ENCODE measurements at places on chromosomes 5 and 9.

- DNase-seq: no peak
These were observed 146.6 kb downstream of the RAPGEF6 start for GRCh38 chr5:131488463-131488862.

- DNase-seq: no peak
These were observed 1225.7 kb upstream of the WWC1 start for GRCh38 chr5:167065794-167066193.

- DNase-seq: no peak
These were observed 27.1 kb downstream of the MTMR12 start for GRCh38 chr5:32285510-32286138.

GRCh38 chr5:93421468-93421867 lies 159.6 kb downstream of the NR2F1-AS1 start:
- DNase-seq: no peak

DNA sequence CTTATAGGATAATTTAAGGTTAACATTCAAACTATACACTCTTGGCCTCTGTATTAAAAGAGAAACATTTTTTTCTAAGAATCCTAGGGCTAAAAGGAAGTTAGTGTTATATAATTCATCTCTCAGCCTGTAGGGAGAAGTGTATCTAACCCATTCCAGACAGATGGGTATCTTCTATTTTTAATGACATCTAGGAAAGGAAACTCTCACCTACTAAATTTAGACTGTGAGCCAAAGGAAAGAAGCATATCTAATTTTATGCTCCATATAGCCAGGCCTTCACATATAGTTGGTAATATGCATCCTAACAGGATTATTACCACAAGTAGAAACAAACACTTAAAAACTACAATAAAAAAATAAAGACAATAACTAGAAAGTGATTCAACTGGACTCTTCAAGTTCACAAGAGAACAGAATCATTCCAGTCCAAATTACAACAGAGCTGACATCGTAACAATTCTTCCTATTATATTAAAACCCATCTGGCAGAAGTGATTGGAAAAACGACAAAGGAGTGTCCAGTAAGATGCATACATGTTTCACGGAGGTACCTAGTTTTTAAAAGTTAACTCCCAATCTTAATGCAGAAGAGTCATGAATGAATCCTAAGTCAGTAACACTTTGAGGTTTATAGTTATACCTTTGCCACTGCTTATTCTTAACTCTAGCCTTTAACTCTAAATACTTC lies 39.4 kb downstream of the SCAI start:
- DNase-seq: no peak

All from stimulated activated CD8-positive, alpha-beta memory T cell treated with anti-CD3 and anti-CD28 coated beads, Interleukin-4, amount 100 ng/mL, for 1 hour (primary cell).